ENCODE measurements at places on chromosomes 2 and 18. TPM values are rescaled to one million over a fixed set of nuclear protein-coding genes. Genes with fewer than 3 reads are reported as not detected.
A peak's percentile ranks its signal among the peaks of the same experiment; 100 is the strongest.

Gene POTEJ
- not detected for total RNA-seq

Gene RESP18
- total RNA-seq, result not detected

Gene GCG
- total RNA-seq, result not detected

Gene ANKRD53
- 0.98 TPM for total RNA-seq

Gene RAMP1
- total RNA-seq, result 233 TPM

Gene MC5R
- total RNA-seq, result not detected

Gene ABCB11
- total RNA-seq, result not detected

Gene VSNL1
- 2.1 TPM for total RNA-seq

Gene INHBB
- 4.7 TPM for total RNA-seq

Gene CSRNP3
- 2.9 TPM for total RNA-seq

Gene MAP2
- 11.1 TPM for total RNA-seq

Gene CNTNAP5
- 0.17 TPM for total RNA-seq

Gene ANKRD30BL
- not detected for total RNA-seq

Gene SLC9A4
- total RNA-seq, result not detected

Gene KCTD18
- total RNA-seq, result 24.1 TPM

Gene CCDC68
- total RNA-seq, result 2.5 TPM

Gene CFAP65
- total RNA-seq, result not detected

Gene MPHOSPH10
- total RNA-seq, result 24.5 TPM

DNA sequence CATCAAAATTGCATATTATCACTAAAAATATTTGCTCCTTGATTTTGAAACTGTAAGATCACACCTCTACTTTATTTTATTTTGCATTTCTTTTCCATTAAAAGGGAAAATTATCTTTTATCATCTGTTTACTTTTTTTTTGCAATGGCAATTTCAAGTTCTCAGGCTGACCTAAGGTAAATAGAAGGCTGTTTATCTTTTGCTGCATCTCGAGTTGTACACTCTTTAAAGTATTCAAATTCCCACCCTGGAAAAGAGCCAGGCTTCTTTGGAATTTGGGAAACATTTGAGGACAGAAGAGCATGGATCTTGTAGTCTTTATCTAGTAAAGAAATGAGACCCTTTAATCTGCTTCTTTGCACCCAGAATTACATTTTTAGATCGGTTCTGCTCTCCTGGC, 645.7 kb downstream of the SLC4A3 start:
- H3K4me1 ChIP-seq, result peaks cover 22% of the 10 kb centered on the region
- no peak for DNase-seq
- H3K27me3 ChIP-seq, result no peaks in the 10 kb centered on the region
- H3K27ac ChIP-seq, result no peak overlapping the region
- H3K4me3 ChIP-seq, result no peak overlapping the region
- no peaks in the 10 kb centered on the region for H3K36me3 ChIP-seq

DNA sequence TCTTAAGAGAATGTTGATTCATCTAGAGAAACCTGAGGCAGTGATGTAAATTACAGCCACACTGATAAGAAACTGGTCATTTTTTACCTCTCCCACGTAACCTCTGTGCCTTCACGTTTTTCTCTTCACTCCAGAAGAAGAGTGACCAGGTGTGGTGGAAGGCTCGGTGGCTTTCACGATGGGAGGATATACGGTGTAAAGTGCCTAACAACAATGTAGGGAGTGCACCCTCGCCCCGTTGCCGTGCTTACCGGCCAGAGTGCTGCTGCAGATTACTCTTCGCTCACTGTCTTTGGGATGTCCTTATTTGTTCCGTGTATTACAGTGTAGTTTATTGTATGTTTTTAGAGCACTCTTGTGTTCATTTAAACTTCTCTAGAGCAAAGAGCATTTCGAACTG, 46.5 kb downstream of the NCK2 start:
- H3K4me1 ChIP-seq, result peaks cover 46% of the 10 kb centered on the region
- no peaks in the 10 kb centered on the region for H3K27me3 ChIP-seq
- H3K4me3 ChIP-seq, result no peak overlapping the region
- H3K27ac ChIP-seq, result peak overlapping the region; percentile 63

GRCh38 chr2:134917888-134918525, 615 bp upstream of the CCNT2 start:
- peaks cover 40% of the 10 kb centered on the region for H3K4me1 ChIP-seq
- H3K4me3 ChIP-seq, result peak overlapping the region; percentile 94
- peak overlapping the region; percentile 97 for H3K27ac ChIP-seq

DNA sequence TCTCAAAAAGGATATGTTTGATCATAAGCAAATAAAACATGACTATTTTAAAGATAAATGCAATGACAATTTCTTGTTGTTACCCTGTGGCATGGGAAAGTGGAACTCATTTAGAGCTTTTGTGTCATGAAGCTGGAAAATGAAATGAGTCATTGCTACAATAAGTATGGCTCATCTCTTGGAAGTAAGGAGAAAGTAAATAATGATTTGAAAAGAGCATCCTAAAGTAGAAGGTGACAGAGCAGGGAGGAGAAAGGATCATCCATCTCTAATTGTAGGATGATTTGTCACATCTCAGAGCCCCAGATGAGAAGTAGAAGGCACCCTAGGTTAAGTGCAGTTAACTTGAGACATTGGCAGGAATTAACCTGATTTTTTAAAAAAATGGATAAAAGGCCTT, 200.5 kb downstream of the CPS1 start:
- no peak overlapping the region for H3K4me3 ChIP-seq
- no peaks in the 10 kb centered on the region for H3K4me1 ChIP-seq
- H3K27ac ChIP-seq, result no peak overlapping the region
- DNase-seq, result no peak

DNA sequence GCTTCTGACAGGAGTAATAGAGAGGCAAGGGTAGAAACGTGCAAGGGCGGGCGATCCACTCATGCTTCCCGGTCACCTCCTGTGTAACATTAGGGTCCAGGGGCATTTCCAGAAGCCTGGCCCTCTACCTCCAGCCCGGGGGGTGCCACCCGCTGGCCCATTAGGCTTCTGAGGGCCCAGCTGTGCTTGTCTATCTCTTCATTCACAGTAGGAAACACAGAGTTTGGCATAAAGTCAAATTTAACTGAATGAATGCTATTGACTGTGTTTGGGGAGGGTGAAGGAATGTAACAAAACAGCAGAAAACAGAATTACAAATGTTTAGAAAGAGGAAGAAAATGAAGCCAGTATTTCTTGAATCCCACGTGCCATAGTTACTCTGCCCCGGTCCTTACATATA, 112.4 kb upstream of the SLC66A3 start:
- DNase-seq, result peak; percentile 89
- no peaks in the 10 kb centered on the region for H3K36me3 ChIP-seq
- H3K27ac ChIP-seq, result no peak overlapping the region
- no peaks in the 10 kb centered on the region for H3K4me1 ChIP-seq
- H3K27me3 ChIP-seq, result no peaks in the 10 kb centered on the region

GRCh38 chr2:127139766-127140165, 32.8 kb upstream of the BIN1 start:
- no peaks in the 10 kb centered on the region for H3K36me3 ChIP-seq
- no peaks in the 10 kb centered on the region for H3K27me3 ChIP-seq
- H3K4me1 ChIP-seq, result peaks cover 20% of the 10 kb centered on the region
- H3K4me3 ChIP-seq, result no peak overlapping the region
- no peak overlapping the region for H3K27ac ChIP-seq

GRCh38 chr18:64330161-64330560, 181.3 kb upstream of the LINC00305 start:
- H3K27me3 ChIP-seq, result no peaks in the 10 kb centered on the region
- H3K4me3 ChIP-seq, result no peak overlapping the region
- no peaks in the 10 kb centered on the region for H3K4me1 ChIP-seq
- no peaks in the 10 kb centered on the region for H3K36me3 ChIP-seq
- no peak for DNase-seq

DNA sequence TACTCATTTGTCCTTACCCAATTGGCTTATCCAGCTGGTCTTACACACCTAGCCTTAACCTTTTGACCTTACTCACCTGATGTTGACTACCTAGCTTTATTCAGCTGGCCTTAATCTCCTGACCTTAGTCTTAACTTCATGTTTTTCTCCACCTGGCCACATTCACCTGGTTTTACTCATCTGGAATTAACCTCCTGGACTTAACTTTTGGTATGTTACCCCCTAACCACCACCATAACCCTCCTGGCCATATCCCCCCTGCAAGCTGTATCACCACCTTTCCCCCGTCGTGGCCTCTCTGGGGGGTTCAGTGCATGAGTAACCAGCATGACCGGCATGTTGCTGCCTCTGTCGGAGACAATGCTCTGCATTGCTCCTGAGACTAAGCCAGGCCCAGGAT, 45.7 kb downstream of the CHRNA1 start:
- H3K27me3 ChIP-seq, result no peaks in the 10 kb centered on the region
- no peaks in the 10 kb centered on the region for H3K4me1 ChIP-seq
- no peak for DNase-seq
- no peaks in the 10 kb centered on the region for H3K36me3 ChIP-seq
- H3K27ac ChIP-seq, result no peak overlapping the region
- H3K4me3 ChIP-seq, result no peak overlapping the region

- no peaks in the 10 kb centered on the region for H3K4me1 ChIP-seq
- no peak overlapping the region for H3K27ac ChIP-seq
- H3K27me3 ChIP-seq, result no peaks in the 10 kb centered on the region
- H3K4me3 ChIP-seq, result no peak overlapping the region
- no peaks in the 10 kb centered on the region for H3K36me3 ChIP-seq
These were observed 80.5 kb downstream of the HRH4 start for GRCh38 chr18:24540896-24541295.

GRCh38 chr18:25284861-25285550, 67.0 kb downstream of the ZNF521 start:
- H3K27me3 ChIP-seq, result no peaks in the 10 kb centered on the region
- no peak for DNase-seq
- H3K36me3 ChIP-seq, result no peaks in the 10 kb centered on the region
- peak overlapping the region; percentile 35 for H3K27ac ChIP-seq
- H3K4me1 ChIP-seq, result peaks cover 31% of the 10 kb centered on the region

DNA sequence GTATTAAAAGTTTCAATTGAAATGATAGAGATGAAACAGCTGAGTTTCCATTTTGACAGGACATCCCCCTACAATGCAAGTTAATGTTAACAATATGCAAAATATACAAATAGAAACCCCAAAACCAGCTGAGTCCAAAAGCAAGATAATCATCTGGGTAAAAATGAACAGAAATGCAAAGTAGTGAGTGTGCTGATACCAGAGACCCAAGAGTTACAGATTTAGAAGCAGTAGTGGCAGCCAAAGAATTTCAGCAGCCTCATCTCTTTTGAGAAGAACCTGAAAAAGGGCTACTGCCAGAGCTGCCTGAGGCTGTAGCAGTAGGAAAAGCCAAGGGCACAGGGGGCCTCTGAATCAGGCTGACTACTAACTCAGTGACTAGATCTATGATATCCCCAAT, 82.6 kb downstream of the THADA start:
- H3K4me3 ChIP-seq, result no peak overlapping the region
- peak overlapping the region; percentile 59 for H3K27ac ChIP-seq
- H3K36me3 ChIP-seq, result no peaks in the 10 kb centered on the region
- no peak for DNase-seq
- peaks cover 54% of the 10 kb centered on the region for H3K4me1 ChIP-seq
- no peaks in the 10 kb centered on the region for H3K27me3 ChIP-seq

DNA sequence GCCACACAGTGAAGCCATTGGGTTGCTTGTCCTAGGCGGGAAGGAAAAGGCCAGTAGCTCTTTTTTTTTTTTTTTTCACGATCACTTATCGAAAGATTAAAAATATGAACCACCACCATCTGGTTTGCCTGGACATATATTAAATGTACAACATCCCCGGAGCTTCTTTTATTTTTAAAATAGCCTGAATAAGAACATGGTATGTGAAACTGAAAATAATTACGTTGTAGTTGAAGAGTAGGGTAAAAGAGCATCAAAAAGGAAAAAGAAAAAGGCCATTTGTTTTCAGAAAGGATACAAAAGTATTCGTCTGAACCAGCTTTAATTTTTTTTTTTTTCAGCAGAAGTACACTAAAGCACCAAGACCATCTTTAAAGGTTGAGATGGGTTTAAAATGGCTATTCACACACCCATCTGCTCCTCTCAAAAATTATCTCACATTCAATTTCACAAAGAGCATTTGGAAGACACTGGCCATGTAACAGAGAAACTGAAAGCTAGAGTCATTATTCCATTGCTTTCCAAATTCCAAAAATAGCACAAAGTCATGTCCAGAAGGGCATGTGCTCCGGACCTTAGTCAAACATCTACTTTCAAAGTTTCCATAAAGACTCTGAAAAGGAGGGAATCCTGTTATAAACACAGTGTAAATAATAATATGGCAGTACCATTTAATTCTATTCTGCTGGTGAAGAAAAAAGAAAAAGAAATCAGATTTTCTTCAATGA, 82.9 kb downstream of the SCN3A start:
- no peak overlapping the region for H3K27ac ChIP-seq
- no peaks in the 10 kb centered on the region for H3K36me3 ChIP-seq

GRCh38 chr2:88100489-88100858, 27.4 kb downstream of the FABP1 start:
- DNase-seq, result no peak
- peaks cover 7% of the 10 kb centered on the region for H3K4me1 ChIP-seq
- no peak overlapping the region for H3K27ac ChIP-seq

DNA sequence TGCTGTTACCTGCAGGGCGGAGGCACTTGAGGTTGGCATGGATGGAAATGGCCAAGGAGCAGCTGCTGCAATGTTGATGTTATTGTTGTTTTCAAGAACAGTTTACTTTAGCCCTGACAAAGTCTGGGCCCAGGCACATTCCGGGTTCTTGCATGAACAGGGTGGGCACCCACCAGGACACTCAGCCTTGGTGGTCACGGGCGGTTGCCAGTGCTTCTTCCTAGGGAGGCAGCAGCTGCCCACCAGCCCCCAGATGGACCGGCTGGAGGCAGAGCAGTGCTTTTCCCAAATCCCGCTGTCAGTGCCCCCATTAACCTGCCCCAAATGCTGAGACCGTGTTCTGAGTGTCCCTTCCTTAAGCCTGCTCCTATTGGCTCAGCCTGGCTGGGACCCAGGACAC, 38.5 kb upstream of the B3GNT7 start:
- peaks cover 59% of the 10 kb centered on the region for H3K36me3 ChIP-seq
- no peak overlapping the region for H3K27ac ChIP-seq
- H3K4me3 ChIP-seq, result no peak overlapping the region
- H3K4me1 ChIP-seq, result peaks cover 3% of the 10 kb centered on the region
- DNase-seq, result no peak

- DNase-seq, result no peak
- H3K4me3 ChIP-seq, result no peak overlapping the region
- H3K27ac ChIP-seq, result no peak overlapping the region
- no peaks in the 10 kb centered on the region for H3K27me3 ChIP-seq
- no peaks in the 10 kb centered on the region for H3K4me1 ChIP-seq
- no peaks in the 10 kb centered on the region for H3K36me3 ChIP-seq
These were observed 44.7 kb downstream of the TRABD2A start for GRCh38 chr2:84836215-84836614.

GRCh38 chr18:51668607-51669006, 471.1 kb upstream of the MEX3C start:
- H3K4me1 ChIP-seq, result no peaks in the 10 kb centered on the region
- H3K27ac ChIP-seq, result no peak overlapping the region

DNA sequence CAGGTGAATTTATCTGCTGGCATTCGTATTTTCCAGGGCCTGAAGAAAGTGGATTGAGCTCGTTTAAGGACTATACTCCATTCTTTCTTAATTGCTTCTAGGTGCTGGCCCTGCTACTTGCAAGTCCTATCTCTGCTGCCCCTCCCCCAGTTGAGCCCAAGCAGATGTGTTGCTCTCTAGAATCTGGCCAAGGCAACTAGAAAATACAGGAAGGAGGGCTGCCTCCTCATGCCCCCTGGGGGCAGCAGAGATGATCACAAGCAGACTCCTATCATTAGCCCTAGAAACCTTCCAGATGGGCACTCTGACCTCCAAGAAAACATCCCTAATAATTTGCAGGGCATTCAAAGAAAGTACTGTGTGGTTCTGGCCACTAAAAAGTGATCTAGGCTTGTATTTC, 72.5 kb upstream of the CYP26B1 start:
- H3K27ac ChIP-seq, result no peak overlapping the region
- peaks cover 5% of the 10 kb centered on the region for H3K4me1 ChIP-seq
- H3K36me3 ChIP-seq, result no peaks in the 10 kb centered on the region
- no peak overlapping the region for H3K4me3 ChIP-seq
- DNase-seq, result no peak
